ENCODE measurements at places on chromosomes 11 and 22.

- H3K4me3 ChIP-seq, result no peak overlapping the region
- H3K4me1 ChIP-seq, result peaks cover 1% of the 10 kb centered on the region
- no peaks in the 10 kb centered on the region for H3K27me3 ChIP-seq
- no peaks in the 10 kb centered on the region for H3K36me3 ChIP-seq
- no peak for DNase-seq
Observed at GRCh38 chr11:10916665-10917064, 58.8 kb upstream of the ZBED5 start.

DNA sequence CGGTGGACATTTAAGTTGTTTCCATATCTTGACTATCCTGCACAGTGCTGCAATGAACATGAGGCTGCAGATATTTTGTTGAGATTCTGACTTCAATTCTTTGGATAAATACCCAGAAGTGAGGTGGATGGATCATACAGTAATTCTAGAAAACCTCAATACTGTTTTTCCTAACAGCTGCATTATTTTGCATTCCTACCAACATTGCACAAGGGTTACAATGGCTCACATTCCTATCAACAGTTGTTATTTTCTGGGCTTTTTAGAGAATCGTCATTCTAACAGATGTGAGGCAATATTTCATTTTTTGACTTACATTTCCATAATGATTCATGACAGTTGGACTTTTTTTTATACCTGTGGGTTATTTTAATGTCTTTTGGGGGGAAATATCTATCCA is 716.9 kb upstream of the ANO3 start:
- no peaks in the 10 kb centered on the region for H3K36me3 ChIP-seq
- no peak overlapping the region for H3K4me3 ChIP-seq
- no peaks in the 10 kb centered on the region for H3K4me1 ChIP-seq
- H3K27ac ChIP-seq, result no peak overlapping the region
- no peaks in the 10 kb centered on the region for H3K27me3 ChIP-seq

DNA sequence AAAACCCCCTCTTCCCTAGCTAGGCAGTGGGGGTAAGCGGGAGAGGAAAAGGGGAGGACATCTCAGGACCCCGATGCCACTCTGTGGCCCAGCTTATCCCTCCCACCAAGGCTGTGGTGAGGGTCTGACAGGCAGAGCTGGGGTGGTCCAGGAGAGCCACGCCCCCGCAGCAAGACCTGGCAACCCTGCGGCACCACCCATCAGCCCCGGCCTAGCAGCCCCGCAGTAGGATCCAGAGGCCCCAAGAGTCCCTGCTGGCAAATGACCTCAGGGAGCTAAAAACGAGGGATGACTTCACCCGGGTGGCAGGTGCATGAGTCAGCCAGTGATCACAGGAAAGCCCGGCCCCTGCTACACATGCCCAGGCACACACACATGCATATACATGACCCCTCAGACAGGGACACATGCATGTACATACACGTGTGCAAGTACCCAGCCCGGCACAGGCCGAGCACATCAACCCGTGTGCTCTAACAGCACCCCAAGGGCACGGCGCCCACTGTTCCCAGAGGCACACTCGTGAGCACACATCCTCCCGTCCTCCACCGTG is 32.3 kb downstream of the ARVCF start:
- peak overlapping the region; percentile 39 for H3K27ac ChIP-seq
- DNase-seq, result no peak
- no peaks in the 10 kb centered on the region for H3K4me1 ChIP-seq
- peak overlapping the region; percentile 72 for H3K4me3 ChIP-seq

- no peak overlapping the region for H3K27ac ChIP-seq
- H3K4me1 ChIP-seq, result peaks cover 5% of the 10 kb centered on the region
- H3K36me3 ChIP-seq, result no peaks in the 10 kb centered on the region
- H3K4me3 ChIP-seq, result no peak overlapping the region
Observed at GRCh38 chr22:48342016-48342415, 1485.7 kb downstream of the BRD1 start.

DNA sequence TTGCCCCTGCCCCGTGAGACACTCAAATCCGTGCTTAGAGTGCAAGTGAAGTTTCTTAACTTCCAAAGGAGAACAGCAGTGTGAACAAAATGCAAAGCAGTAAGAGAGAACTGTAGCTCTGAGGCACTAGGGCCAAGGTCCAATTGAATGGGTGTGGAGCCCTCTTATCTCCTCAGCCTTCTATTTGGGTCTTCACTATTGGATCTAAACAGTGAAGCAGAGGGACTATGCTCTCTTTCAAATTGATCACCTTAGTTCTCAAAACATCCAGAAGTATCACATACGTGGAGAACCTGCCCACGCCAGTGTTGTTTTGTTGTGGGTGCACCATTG is 49.6 kb downstream of the C22orf31 start:
- H3K4me1 ChIP-seq, result peaks cover 57% of the 10 kb centered on the region
- DNase-seq, result no peak
- H3K4me3 ChIP-seq, result no peak overlapping the region

- no peak for DNase-seq
- H3K36me3 ChIP-seq, result peaks cover 12% of the 10 kb centered on the region
- H3K4me1 ChIP-seq, result peaks cover 27% of the 10 kb centered on the region
- peaks cover 12% of the 10 kb centered on the region for H3K27me3 ChIP-seq
Observed at GRCh38 chr11:13666708-13667107, 1.8 kb upstream of the FAR1 start.

DNA sequence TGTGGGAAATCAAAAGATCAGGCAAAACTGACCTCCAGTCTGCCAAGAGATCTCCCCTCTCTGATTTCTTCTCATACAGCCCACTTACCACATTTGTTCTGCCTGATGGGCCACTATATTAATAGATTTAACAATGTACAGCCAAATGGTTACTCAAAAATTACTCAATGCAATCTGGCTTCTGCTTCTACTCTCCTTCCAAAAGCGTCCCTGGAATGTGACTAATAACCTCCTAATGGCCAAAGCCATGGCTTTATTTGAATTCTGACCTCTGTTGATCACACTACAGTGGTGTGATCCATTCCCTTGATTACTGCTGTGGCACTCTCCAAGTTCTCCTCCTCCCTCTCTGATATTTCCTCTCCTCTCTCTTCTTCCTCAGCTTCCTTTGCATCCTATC is 86.2 kb downstream of the MPPED2 start:
- peaks cover 4% of the 10 kb centered on the region for H3K27me3 ChIP-seq
- no peak overlapping the region for H3K4me3 ChIP-seq
- H3K36me3 ChIP-seq, result peaks cover 27% of the 10 kb centered on the region
- H3K27ac ChIP-seq, result no peak overlapping the region
- H3K4me1 ChIP-seq, result peaks cover 46% of the 10 kb centered on the region
